ENCODE measurements at places on chromosomes 5 and 9. TPM values are rescaled to one million over a fixed set of nuclear protein-coding genes. Genes with fewer than 3 reads are reported as not detected.

ROPN1L gene
- total RNA-seq = 0.13 TPM

MELK gene
- 8.9 TPM for total RNA-seq

PCDHB13 gene
- total RNA-seq = 1.9 TPM

OR1J2 gene
- total RNA-seq = not detected

DNA sequence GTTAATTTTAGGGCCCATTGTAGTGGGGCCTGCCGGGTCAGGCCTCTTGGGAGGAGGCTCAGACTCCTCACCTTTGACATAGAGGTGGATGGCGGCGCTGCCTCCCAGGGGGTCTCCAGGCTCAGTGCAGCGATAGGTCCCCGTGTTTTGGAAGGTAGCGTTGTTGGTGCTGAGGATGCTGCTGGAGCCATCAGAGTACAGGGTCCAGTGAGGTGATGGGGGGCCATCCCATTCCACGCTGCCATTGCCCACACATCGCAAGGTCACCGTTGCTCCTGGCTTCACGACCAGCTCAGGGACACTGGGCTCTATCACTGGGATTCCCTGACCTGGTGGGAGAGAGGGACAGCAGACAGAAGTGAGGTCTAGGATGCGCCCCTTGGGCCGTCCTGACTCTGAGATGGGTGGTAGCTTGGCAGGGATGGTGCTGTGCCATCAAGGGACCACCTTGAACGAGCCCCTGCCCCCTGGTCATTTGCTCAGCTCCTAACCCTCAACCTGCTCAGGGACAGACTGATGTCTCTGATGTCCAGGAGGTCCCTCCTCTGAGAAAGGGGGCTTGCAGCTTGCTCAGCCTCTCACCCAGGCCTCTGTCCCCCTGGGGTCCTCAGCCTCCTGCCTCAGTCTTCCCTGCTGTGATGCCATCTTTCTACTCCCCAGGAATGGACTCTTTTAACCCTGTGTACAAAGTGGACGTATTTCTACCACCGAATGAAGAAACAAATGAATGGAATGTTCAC lies 5.5 kb downstream of the CSF1R start:
- no peaks in the 10 kb centered on the region for H3K36me3 ChIP-seq
- H3K4me1 ChIP-seq = peaks cover 10% of the 10 kb centered on the region
- peaks cover 2% of the 10 kb centered on the region for H3K27me3 ChIP-seq
- no peak for DNase-seq

DNA sequence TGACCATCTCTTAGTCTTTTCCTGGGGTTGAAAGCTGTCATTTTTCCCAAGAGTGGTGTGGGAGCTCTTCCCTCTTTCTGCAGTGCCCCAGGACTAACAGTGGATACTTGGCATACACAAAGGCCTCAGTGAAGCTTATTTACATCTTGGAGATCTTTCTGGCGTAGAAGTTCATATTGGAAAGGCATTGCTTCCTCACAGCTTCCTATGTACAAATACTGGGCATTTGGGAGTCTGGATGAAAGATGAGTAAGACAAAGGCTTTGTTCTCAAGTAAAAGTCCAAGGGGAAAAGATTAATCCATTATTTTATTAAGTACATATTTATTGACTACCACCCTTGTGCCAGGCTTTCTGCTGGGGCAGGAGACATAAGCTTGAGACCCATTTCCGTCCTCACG lies 22.0 kb downstream of the MAP3K1 start:
- H3K36me3 ChIP-seq = no peaks in the 10 kb centered on the region
- DNase-seq = no peak
- H3K27ac ChIP-seq = peak overlapping the region; percentile 20
- H3K4me3 ChIP-seq = no peak overlapping the region

DNA sequence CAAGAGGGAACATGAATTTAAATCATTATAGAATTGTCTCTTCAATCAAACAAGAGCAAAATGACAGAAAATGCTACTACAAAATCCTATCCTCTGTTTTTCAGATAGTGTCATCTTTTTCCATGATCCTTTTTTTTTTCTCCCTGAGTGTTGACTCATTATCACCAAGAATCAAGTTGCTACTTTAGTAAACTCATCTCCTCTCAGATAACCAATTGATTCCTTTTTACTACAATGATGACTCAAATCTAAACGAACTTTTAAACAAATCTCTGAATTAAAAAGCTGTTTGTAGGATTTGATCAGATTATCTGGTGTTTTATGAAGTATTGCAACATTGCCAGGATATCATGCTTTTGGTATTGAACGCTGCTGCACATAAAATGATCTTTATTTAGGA lies 23.9 kb upstream of the IL7R start:
- DNase-seq = no peak
- no peaks in the 10 kb centered on the region for H3K4me1 ChIP-seq
- H3K36me3 ChIP-seq = no peaks in the 10 kb centered on the region
- H3K27ac ChIP-seq = no peak overlapping the region
- H3K27me3 ChIP-seq = no peaks in the 10 kb centered on the region
- H3K4me3 ChIP-seq = no peak overlapping the region

GRCh38 chr5:111043712-111044506 lies 27.6 kb upstream of the TSLP start:
- H3K4me3 ChIP-seq = no peak overlapping the region
- H3K36me3 ChIP-seq = no peaks in the 10 kb centered on the region
- no peaks in the 10 kb centered on the region for H3K4me1 ChIP-seq
- H3K27me3 ChIP-seq = no peaks in the 10 kb centered on the region

- peaks cover 10% of the 10 kb centered on the region for H3K27me3 ChIP-seq
- no peak overlapping the region for H3K4me3 ChIP-seq
- no peaks in the 10 kb centered on the region for H3K36me3 ChIP-seq
- DNase-seq = no peak
Observed at GRCh38 chr5:151632524-151632923, 41.4 kb upstream of the FAT2 start.

DNA sequence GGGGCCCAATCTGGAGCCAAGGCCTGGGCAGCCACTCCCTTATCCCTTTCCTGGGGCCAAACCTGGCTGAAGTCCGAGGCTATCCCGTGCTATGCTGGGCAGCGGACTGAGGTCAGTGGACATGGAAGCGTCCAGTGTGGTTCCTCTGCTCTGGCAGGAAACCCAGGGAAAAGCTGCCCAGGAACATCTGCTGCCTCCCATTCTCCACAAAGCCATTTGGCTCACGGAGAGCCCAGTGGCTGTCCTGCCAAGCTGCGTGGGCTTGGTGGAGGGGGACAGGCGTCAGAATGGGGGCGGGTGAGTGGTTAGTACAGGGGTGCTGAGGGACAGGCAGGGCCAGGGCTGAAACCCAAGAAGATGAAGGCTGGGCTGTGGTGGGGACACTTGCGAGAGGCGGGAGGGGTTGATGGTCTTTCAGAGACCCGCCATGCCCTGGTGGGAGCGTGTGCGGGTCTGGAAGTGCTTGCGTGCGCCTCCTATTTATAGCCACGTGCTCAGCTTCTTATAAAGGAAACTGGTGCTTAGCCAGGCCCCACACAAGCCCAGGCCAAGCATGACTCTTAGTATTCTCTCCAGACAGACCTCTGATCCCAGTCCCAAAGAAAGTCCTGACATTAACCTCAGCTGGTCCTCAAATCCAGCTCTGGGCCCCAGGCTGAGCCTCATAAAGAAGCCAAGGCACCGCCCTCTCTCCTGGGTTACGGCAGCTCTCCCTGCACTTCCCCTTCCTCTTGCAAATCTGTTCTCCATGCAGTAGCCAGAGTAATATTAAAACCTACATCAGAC lies 9.4 kb upstream of the SLC6A7 start:
- H3K4me1 ChIP-seq = peaks cover 66% of the 10 kb centered on the region
- H3K27me3 ChIP-seq = peaks cover 2% of the 10 kb centered on the region
- no peaks in the 10 kb centered on the region for H3K36me3 ChIP-seq
- DNase-seq = peak; percentile 98
- H3K27ac ChIP-seq = peak overlapping the region; percentile 94
- H3K4me3 ChIP-seq = no peak overlapping the region

DNA sequence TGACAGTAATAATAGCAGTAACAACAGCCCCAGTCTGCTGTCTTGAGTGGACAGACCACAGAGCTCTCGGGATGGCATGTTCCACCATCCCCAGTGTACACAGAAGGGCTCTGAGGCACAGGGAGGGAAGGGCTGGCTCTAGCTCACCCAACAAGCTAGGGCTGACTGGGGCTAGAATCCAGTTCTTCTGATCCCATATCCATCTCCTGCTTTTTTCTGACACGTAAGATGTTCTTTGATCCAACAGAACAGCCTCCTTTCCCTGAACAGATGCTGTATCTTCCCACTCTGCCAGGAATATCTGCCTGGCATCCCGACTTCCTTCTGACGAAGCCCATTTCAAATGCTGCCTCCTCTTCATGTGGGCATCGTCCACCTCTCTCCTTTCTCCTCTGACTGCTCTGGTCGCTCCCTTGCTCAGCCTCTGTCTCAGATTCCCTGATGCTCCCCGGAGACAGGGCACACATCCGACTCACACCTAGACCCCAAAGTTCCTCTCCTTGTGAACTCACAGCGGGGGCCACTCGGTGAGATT lies 43.6 kb upstream of the CLK4 start:
- no peak overlapping the region for H3K27ac ChIP-seq
- no peaks in the 10 kb centered on the region for H3K4me1 ChIP-seq

DNA sequence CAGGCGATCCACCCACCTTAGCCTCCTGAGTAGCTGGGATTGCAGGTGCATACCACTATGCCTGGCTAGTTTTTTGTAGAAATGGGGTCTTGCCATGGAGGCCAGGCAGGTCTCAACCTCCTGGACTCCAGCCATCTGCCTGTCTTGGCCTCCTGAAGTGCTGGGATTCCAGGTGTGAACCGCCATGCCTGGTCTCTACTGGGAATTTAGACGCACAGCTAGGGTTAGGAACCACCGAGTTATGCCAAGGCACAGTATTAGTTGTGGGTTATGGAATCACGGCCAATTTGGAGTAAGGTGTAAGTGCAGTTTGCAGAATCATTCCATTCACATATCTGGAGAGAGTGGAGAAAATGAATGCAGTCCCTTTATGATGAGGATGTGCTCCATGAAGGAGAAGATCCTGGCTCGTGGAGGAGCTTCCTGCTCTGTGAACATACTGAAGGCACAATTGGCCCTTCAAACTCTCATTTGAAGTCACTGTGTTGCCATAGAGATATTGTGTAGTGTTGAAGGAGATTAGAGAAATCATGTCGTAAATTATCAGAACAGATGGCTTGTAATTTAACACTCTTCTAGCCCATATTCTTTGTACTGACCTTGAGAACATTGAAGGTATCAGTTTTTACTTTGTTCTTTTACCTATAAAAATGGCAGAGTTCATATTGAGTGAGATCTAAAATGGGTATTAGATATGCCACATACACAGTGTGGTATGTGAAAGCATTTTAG lies 18.8 kb downstream of the TRIO start:
- H3K27ac ChIP-seq = peak overlapping the region; percentile 39
- H3K27me3 ChIP-seq = no peaks in the 10 kb centered on the region
- H3K4me3 ChIP-seq = no peak overlapping the region
- no peak for DNase-seq
- no peaks in the 10 kb centered on the region for H3K36me3 ChIP-seq

DNA sequence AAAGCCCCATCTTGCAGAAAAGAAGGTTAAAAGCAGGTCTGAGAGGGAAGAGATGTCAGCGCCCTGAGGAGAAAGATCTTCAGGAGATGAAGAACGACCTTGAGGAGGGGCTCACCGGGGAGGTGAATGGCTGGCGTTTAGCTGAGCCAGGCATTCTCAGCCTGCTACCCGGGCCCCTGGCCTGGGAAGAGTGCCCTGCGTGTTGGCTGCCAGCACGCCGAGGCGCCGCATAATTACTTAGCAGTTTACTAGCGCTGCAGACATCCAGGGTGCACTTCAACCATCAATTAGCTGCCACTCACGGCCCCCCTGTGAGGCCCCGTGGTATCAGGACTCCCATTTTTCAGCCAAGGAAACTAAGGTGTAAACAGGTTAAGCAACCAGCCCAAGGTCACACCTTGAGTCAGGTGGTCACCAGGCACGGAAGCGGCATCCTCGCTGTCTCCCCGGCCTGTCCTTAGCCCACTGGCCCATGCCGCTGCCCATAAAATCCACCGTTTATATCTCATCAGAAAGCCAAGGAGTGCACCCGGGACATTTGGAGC lies 551.9 kb downstream of the BNC2 start:
- H3K36me3 ChIP-seq = no peaks in the 10 kb centered on the region
- no peak overlapping the region for H3K27ac ChIP-seq
- H3K27me3 ChIP-seq = peaks cover 4% of the 10 kb centered on the region
- DNase-seq = no peak
- no peak overlapping the region for H3K4me3 ChIP-seq
- peaks cover 38% of the 10 kb centered on the region for H3K4me1 ChIP-seq

GRCh38 chr5:24623031-24623430 lies 21.7 kb downstream of the CDH10 start:
- DNase-seq = peak; percentile 83
- no peak overlapping the region for H3K27ac ChIP-seq
- H3K4me3 ChIP-seq = no peak overlapping the region
- H3K27me3 ChIP-seq = no peaks in the 10 kb centered on the region
- H3K36me3 ChIP-seq = no peaks in the 10 kb centered on the region

DNA sequence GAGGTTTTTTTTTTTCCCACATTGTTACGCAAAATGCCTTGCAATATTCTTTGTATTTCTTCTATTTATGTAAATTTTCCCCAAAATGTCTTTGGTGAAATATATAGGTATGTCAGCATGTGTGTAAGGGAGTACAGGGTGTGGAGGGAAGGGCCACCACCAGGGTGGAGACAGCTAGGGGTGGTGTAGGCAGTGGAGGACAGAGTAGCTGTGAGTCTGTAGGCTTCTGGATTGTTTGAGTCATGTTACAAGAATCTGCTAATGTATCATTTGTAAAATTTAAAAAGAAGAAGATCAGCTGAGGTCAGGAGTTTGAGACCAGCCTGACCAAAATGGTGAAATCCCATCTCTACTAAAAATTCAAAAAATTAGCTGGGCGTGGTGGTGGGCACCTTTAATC lies 175.5 kb downstream of the NXNL2 start:
- H3K4me1 ChIP-seq = no peaks in the 10 kb centered on the region
- H3K36me3 ChIP-seq = no peaks in the 10 kb centered on the region
- no peak overlapping the region for H3K4me3 ChIP-seq
- no peak for DNase-seq
- H3K27ac ChIP-seq = no peak overlapping the region

DNA sequence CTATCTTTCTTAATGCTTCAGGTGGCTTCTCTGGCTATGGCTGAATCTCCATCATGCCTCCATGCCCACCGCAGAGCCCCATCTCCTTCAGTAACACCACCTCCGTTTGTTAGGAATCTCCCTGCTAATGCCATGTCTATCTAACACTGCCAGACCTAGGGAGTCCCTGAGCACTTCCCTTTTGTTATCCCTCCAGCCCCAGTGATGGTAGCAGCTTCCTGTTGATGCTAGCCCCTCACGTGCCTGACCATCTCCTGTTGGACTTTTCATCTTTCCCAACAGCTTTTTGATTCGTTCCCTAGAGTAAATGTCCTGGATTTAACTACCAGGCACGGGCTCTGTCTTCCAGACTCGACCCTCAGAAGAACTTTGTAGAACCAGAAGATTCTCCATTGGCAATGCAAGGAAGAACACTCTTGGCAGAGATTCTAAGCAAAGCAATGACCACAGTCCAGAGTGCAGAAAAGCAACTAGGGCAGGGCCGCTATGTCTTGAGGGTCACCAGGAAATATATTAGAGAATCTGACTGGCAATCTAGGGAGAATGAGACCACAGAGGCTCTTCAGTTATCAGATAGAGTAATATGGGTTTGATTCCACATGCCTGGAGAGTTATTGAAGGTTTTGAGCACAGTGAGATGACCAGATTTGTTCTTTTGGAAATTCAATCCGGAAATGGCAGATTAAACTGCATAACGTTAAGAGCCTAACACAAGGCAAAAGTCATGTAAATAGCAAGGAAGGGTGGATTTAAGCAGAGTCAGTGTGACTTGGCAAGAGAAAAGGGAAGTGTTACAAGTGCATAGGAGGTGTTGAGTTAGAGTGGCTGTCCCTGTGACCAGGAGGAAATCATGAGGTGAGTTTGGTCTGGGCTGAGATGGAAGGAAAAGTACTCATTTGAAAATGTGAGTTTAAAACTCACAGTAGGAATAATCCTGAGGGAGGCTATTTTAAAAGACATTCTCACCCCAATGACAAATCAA lies 555.2 kb downstream of the ACTL7B start:
- DNase-seq = peak; percentile 31
- no peak overlapping the region for H3K27ac ChIP-seq
- no peak overlapping the region for H3K4me3 ChIP-seq
- H3K36me3 ChIP-seq = no peaks in the 10 kb centered on the region

Data from muscle of leg (tissue), 16 donors.